ENCODE measurements at places on chromosomes 12 and 14.

GRCh38 chr12:126960709-126961108 lies 1306.3 kb upstream of the TMEM132C start:
- DNase-seq = no peak

DNA sequence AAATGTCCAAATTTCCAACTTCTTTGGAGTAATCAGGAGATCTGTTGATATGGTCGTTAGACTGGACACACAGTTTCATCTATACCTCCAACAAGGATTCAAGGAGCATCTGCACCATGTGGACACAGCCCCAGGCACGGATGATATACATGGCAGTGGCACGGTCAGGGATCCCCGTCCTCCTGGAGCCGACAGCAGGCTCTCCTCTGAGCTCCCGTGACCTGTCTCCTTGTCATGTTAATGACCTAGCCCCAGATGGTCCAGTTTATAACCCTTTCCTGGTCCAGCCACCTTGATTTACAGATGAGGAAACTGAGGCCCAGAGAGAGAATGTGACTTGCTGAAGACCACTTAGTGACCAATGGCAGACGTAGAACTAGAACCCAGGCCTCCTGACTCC lies 16.5 kb upstream of the SERPINA4 start:
- no peak for DNase-seq

DNA sequence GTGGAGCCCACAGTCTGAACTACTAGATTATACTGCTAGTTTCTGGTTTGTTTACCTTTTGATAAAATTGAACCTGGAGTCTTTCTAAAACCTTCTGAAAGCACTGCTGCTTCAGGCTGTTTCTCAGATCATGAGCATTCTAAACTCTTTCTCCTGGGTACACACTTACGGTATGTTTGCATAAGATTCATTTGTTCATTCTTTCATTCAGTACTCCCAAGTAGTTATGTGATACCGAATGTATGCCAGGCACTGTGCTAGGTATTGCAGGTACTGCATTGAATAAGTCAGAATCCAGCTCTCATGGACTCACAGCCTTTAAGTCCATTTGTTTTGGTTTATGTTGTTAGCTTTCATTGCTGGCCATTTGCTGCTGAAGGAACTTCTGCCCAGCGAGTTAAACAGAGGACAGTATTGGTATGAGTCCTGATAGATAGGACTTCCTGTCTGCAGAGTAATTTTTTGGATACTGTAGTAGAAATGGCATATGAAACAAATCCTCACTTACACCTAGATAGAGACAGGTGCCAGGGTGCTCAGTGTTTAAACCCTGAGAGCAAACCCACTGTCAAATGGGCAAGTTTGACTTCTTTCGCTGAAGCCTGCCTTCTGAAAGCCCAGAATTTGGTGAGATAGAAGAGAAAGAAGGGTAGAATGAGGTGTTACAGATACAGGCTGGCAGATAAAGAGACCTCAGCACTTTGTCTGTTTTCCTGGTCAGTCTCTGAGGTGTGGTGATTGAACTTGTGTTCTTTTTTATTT lies 2.1 kb downstream of the SUSD6 start:
- DNase-seq = no peak

DNA sequence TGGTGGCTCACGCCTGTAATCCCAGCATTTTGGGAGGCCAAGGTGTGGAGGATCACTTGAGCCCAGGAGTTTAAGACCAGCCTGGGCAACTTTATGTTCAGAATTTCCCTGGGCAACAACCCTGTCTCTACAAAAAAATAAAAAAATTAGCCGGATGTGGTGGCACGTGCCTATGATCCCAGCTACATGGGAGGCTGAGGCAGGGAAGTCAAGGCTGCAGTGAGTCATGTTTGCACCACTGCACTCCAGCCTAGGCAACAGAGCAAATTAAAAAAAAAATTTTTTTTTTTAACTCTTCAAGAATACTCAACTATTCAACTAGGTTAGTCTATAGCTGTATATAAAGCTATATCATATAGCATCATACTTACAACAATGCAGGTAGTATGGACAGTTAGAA lies 113.0 kb downstream of the RALGAPA1 start:
- no peak for DNase-seq

DNA sequence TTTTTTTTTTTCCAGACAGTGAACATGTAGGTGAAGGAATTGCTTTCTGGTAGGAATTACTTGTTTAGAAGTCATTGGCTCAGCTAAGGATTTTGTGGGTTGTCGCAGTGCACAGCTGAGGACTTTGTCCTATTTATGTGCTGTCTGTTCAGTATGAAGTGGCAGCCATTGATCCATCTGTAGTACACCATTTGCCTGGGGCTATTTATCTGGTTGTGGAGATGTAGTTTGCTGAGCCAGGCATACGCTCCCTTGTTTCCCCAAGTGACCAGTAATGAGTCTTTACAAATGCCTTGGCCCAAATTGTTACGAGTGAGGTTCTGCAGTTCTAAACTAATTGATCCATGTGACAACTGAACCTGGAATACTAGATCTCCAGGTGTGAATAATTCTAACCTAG lies 140.1 kb downstream of the NRXN3 start:
- DNase-seq = peak; percentile 30
